Head of caudate nucleus (tissue), 42 donors: ENCODE measurements at places on chromosomes 3 and 15.

- DNase-seq = no peak
Observed at GRCh38 chr3:52204337-52205073, 6.5 kb downstream of the ALAS1 start.

DNA sequence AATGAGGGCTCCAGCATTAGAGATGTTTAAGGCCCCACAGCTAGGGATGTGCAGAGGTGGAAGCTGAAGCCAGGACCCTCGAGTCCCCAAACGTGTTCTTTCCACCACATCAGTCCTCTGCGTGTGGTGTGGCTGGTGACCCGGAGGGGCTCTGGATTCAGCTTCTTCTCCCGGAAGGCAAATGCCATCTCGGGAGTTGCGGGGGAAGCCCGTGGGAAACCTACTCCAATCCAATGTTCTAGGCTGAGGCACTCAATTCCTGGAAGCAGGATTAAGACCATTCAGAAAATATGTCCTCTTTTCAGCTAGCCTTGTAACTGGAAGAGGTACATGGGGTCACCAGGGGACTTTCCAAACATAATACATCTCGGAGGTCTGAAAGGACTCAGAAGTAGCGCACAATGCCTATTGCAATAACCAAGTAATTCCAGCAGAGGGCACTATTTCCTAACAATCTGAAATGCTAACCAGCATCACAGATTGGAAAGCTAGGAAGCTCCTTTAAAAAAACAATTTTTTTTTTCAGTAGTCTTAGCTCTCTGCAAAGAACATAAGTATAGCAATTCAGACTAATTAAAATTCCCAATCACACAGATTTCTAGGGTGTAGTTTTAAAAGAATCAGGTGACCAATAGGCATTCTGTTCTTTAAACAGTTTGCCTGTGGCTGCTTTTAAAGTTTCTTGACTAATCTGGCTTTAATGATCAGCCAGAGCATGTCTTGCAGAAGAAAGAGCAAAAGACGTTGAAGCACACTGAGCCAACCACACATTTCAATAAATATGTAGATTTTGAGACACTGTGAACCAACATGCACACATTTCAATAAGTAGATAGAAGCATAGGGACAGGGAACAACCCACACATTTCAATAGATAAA is 36.1 kb downstream of the BNC1 start:
- peak; percentile 64 for DNase-seq

DNA sequence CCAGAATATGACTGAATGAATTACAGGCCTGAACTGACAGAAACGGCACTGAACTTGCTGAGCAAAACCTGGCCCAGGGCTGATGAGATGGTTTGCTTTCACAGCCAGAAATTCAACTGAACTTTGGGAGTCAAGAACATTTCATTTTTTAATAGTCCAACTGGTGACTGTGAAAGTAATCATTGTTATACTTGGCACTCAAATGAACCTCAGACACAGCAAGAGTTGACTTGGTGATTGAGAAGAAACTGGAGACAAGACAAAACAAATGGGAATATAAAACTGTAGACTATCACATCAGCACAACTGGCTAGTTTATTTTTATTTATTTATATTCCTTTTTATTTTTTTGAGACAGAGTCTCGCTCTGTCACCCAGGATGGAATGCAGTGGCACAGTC is 858.9 kb upstream of the CFAP20DC start:
- no peak for DNase-seq

DNA sequence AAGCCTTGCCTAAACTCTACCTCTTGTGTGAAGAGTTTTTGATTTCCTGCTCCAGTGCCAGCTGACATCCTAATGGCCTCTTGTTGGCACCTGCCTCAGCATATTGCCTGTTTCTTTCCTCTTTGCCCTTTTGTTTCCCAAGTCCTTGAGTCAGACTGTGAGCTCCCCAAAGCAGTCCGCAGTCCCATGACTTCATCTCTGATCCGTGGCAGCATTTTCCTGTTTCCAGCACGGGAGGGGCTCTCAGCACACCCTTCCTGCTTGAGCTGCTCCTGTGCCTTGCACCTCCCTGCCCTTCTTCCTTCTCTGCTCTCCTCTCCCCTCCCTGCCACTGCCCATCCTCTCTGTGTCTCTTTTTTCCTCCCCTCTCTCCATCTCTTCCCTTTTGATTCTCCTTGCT is 179.6 kb downstream of the EPHB1 start:
- no peak for DNase-seq

DNA sequence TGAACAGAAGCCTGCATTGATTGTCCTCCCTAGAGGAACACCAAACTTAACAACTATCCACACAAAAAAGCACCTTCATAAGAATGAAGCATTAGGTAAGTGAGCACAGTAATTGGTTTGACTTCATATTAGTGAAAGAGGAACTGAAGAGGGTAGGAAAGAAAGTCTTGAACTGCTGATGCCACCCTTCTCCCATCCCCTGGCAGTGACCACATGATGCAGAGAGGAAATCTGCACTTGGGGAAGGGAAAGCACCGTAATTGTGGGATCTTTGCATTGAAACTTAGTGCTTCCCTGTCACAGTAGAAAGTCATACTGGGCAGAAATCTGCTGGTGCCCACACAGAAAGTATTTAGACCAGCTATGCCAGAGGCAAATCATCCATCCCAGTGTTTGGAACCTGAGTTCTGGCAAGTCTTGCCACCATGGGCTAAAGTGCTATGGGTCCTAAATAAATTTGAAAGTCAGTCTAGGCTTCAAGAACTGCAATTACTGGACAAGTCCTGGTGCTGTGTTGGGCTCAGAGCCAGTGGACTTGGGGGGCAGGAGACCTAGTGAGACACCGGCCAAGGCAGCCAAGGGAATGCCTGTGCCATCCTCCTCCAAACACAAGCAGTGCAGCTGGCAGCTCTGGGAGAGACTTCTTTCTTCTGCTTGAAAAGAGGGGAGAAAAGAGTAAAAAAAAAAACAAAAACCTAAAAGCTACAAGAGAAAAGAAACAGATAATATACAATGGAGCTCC is 63.6 kb downstream of the SLC15A2 start:
- DNase-seq = peak; percentile 6

DNA sequence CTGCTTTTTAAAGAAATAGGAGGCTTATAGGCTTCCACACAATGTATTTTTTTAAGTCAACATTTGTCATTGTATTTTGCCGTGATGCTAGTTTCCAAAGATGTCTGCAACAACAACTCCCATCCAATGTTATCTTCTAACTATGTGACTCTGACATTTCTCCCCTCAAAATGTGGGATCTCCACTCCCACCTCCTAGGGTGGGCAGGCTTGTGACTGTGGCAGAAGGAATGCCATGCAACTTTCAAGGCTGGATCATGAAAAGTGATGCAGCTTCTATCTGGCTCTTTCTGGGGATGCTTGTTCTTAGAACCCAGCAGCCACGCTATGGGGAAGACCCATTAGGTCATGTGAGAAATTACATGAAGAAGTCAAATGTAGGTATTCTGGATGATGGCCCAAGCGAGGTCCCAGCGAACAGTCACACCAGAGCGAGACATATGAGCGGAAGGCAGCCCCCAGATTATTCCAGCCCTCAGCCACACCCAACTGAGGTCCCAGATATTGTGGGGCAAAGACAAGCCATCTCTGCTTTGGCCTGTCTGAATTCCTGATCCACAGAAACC is 124.3 kb downstream of the BDH1 start:
- no peak for DNase-seq

GRCh38 chr15:61794276-61794675 is 266.0 kb downstream of the VPS13C start:
- no peak for DNase-seq

DNA sequence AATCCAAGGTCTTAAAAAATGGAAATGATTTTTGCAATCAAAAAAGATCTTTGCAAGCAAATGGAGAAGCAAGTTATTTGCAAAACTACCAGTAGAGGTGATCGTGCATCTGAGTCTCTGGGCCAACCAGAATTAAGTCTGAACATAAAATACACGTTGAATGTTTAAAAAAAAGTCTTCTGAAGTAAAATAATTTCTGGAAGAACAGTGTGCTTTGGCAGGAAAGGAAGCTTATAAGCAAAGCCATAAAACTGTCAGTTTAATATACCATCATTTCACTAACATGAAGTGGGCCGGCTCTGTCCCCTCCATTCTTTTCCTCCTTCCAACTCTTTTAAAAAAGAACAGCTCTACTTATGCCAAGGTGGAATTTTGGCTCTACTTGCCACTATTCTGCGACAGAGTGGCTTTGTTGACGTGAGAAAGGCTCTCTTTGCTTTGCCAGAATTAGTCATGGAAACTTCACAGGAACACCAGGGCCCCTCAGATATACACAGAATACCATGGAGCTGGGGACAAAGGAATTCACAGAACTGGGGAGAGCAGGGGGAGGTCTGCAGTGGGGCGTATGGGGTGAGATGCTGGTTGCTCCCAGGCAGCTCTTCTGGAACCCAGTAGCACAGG is 29.8 kb downstream of the FSTL1 start:
- DNase-seq = no peak

DNA sequence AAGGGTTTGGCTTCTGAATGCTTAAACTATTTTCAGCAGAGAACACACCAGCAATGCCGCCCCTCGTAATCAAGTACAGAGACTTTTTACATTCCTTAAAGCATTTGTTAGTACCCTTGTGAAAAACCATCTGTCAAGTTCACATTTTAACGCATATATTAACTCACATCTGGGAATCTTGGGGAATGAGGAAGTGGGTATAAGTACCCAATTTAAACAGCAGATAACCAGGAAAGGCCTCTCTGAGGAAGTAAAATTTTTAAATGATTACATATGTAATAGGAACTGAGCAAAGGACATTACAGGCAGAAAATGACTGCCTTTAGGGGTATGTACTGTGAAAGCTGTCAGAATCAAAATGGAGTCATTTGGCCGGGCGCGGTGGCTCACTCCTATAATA is 12.8 kb upstream of the CFAP44 start:
- no peak for DNase-seq
